Activated CD8-positive, alpha-beta T cell treated with anti-CD3 and anti-CD28 coated beads, Interleukin-2, amount 10 ng/mL, durations not matched to agents 7 days and 5 days (primary cell): ENCODE measurements at places on chromosomes 4 and X. TPM values are rescaled to one million over a fixed set of nuclear protein-coding genes. Genes with fewer than 3 reads are reported as not detected.

The COL25A1 gene
- total RNA-seq: not detected

The TEX13C gene
- not detected for total RNA-seq

The GAGE13 gene
- total RNA-seq: not detected

The HDAC8 gene
- 23.6 TPM for total RNA-seq

The FATE1 gene
- total RNA-seq: not detected

DNA sequence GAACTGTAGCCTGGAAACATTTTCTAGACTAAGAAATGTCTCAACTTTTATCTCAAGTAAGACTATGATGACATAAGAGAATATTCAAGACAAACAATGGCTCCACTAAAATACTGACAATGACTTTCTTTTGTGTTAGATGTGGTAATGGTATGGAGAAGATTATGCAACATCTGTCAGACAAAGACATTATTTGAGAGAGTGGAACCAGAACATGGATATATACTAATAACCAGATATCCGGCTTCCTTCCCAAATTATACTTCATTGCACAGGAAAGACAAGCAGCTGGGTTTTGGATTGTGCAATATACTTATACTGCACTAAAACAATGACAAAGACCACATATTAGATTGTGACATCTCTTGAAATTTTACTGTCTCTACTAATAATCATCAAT is 290.8 kb upstream of the GIMD1 start:
- DNase-seq: no peak

GRCh38 chr4:1761130-1761689 is 31.9 kb upstream of the FGFR3 start:
- DNase-seq: no peak

DNA sequence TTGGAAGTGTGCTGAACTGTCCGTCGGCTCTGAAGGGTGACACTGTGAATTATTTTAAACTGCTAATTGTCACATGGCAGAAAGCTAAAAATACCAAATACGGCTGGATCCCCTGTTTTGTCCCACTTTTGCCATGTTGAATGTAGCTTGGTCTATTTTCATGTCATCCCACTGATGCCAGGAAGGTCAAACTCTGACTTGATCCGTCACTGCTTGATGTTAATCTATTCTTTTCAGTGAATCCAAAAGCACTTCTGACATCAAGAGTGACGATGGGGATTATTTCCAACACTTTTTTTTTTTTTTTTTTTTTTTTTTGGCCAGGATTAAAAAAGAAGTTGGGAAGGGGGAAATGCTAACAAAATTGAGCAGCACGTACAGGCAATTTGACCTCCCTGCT is 734.6 kb upstream of the TENM3 start:
- DNase-seq: no peak

- no peak for DNase-seq
Observed at GRCh38 chr4:123259676-123260646, 136.6 kb upstream of the SPRY1 start.

DNA sequence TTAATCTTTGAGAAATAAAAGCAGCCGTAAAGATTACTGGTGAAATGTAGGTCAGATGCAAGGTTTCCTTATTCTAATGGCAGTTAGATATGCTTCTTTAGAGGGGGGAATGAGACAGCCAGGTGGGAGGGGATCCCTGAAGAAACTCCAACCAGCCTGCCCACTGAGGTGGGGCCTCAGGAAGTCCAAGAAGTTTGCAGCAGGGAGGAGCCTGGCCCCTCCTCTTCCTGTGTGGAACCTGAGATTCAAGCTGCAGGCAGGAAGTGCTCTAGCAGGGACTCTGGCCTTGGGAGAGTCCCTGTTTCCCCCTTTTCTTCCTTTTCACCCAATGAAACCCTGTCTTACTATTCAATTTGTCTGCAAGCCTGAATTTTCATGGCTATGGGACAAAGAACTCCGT is 101.4 kb upstream of the SLITRK2 start:
- DNase-seq: no peak
